Central memory CD4-positive, alpha-beta T cell (primary cell): ENCODE measurements at places on chromosomes 2 and 18.

DNA sequence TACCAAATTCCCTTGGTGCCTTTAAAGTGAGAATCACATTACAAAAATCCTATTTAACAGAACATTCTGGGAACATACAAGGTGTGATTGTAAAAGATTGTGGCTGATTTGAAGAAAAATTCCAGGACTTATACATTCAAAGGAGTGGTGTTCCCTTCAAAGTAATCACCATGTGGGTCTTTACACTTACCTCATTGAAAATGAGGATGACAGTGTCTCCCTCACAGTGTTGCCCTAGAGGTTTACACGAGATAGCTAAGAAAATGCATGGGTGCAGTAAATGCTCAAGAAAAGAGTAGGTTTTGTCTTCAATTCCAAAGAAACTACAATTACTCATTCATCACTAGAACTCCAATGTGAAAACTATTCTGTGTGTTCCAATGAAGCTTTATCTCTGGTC lies 331.5 kb downstream of the SLC4A3 start:
- no peak for DNase-seq

GRCh38 chr2:173898996-173899395 lies 66.2 kb downstream of the SP3 start:
- no peak for DNase-seq

- no peak for DNase-seq
Measured at GRCh38 chr18:79042276-79042675, 26.9 kb upstream of the ATP9B start.

DNA sequence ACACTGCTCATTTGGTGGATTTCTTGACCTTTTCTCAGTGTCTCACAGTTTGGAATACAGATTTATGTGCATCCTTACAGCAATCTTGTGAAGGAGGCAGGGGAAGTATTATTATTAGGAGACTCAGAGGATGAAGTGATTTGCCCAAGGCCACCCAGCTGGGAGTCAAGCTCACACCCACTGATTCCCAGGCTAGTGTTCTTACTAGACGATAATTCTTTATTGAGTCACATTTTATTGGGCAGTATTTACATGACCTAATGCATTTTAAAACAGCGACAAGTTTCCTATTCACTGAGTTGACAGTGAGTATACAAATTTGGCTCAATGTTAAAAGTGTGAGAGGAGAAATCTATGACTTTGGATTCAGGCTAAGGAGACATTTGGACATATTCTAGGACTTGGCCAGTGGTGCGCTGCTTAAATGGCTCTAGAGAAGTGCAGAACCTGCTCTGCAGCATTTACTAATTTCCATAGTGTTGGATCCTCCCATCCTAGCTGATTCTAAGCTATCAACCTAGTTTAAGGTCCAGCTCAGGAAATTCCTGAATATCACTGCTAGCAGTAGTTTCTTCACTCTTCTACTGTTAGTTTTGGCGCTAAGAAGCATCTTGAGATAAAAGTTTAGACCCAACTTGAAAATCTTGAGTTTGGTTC lies 199.3 kb downstream of the MTX2 start:
- no peak for DNase-seq

GRCh38 chr2:39020383-39020782 lies 100.5 kb downstream of the SOS1 start:
- DNase-seq, result no peak

DNA sequence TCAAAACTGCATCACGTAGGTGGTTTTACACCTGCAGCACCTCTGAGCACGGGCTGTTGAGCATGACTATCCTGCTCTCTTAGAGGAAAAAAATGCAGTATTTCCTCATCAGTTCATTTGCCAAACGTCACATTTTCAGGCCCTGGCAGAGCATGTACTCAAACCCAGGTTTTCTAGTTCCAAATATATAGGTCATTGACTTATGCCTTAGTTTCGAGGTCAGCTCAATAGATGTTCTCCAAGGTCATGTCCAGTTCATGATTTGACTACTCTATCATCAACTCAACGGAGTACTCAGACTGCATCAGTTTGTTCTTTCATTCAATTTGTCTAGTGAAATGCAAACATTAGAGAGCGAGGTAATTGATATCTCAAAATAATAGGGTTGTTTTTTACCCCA lies 39.3 kb upstream of the STAT1 start:
- no peak for DNase-seq
